ENCODE measurements at places on chromosomes 4 and X. TPM values are rescaled to one million over a fixed set of nuclear protein-coding genes. Genes with fewer than 3 reads are reported as not detected.

MSN gene
- total RNA-seq = 141 TPM

GRCh38 chrX:151515237-151515636 lies 48.2 kb upstream of the PASD1 start:
- no peak overlapping the region for H3K27ac ChIP-seq
- no peaks in the 10 kb centered on the region for H3K27me3 ChIP-seq

DNA sequence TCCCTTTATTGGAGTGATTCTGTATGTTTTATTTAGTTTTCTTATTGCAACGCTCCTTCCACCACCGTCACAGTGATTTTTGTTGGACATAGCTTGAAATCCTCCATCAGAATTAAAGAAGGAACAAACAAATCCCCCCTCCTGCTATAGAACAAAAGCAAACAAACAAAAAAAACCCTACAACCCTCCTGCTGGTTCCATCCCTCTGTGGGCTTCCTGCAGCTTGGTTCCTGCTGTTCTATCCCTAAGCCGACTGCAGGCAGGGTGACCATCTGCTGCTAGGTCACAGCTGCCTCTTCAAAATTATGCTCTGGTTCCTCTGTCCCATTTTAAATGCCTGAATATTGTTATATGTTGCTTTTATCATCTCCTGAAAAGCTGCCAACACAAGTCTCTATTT lies 116.8 kb upstream of the AGA start:
- DNase-seq = peak; percentile 55
- peaks cover 6% of the 10 kb centered on the region for H3K4me1 ChIP-seq
- no peaks in the 10 kb centered on the region for H3K27me3 ChIP-seq
- no peak overlapping the region for H3K27ac ChIP-seq
- no peak overlapping the region for H3K4me3 ChIP-seq

- H3K27ac ChIP-seq = no peak overlapping the region
- no peaks in the 10 kb centered on the region for H3K4me1 ChIP-seq
- H3K4me3 ChIP-seq = peak overlapping the region; percentile 83
- peak; percentile 87 for DNase-seq
Observed at GRCh38 chr4:151409470-151410313, 716 bp downstream of the FHIP1A start.

GRCh38 chr4:155411546-155411945 lies 34.8 kb upstream of the MAP9 start:
- H3K27ac ChIP-seq = no peak overlapping the region
- no peaks in the 10 kb centered on the region for H3K4me1 ChIP-seq
- no peak overlapping the region for H3K4me3 ChIP-seq

DNA sequence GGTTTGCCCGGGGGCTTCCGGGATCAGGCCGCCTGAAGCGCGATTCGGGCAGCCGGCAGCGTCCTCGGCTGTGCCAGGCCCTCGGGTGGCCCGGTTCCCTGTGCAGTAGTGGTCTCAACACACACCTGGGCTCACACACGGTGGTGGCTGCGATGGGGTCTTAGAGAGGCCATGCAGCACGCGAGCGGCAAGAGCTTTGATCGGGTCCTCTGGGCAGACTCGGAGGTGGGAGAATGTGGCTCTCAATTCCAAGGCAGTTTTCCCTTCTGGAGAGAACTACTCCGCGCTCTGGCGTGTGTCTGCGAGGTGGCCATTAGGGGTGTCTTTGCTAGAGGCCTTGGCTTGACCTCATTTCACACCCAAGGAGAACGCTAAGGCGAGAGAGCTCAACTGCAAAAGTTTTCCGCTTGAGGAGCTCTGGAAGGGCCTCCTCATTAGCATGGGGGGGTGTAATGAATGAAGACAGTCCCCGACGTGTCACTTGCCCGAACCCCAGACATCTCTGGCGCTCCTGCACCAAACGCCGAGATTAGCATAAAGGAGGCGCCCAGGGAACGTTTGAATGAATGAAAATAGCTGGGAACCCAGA lies 771 bp upstream of the RBPJ start:
- H3K36me3 ChIP-seq = no peaks in the 10 kb centered on the region
- peak overlapping the region; percentile 98 for H3K27ac ChIP-seq
- peak overlapping the region; percentile 86 for H3K4me3 ChIP-seq
- no peaks in the 10 kb centered on the region for H3K27me3 ChIP-seq
- DNase-seq = no peak

DNA sequence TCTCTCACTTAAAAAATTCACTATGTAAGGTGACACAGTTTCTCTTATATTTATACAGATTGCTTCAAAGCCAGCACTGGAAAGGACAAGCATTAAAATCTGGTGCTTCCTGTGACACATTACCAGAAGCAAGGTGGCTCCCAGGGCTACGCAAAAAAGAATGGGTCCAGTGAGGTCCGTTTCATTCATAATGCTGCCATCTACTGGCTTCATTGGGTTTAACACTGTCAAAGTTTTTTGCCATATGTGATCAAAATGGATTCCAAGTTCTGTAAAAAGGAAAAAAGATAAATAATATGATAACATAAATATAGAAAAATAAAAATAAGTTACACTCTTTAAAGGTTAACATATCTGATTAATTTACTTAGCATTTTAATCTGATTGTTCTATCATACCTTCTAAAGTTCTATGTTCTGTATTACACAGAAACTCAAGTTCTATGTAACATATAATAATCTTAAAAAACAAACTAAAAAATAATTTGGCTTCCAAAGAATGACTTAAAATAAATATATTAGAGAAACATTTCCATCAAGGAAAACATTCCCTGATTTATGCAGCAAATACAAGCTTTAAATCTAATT lies 22.1 kb downstream of the YIPF7 start:
- no peaks in the 10 kb centered on the region for H3K36me3 ChIP-seq
- H3K4me1 ChIP-seq = no peaks in the 10 kb centered on the region
- peaks cover 12% of the 10 kb centered on the region for H3K27me3 ChIP-seq
- DNase-seq = peak; percentile 67
- no peak overlapping the region for H3K27ac ChIP-seq
- H3K4me3 ChIP-seq = no peak overlapping the region

DNA sequence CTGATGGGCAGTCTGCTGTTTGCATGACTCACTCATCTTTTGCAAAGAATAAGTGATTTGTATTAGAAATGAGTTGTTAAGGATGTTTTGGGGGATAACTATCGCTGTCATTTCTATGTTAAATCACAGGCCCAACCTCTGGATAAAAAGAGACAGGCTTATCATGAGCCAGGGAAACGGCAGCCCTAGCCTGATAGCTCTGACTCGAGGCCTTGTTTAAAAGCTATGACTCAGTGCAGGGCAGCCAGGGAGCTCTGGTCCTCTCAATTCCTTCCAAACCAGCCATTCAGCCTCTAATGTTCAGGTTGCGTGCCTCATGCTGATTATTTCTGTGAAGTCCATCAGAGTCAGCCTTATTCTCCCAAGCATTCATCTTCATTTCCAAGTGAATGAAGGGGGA lies 305.9 kb upstream of the HAND2 start:
- DNase-seq = peak; percentile 60
- H3K27ac ChIP-seq = no peak overlapping the region
- no peaks in the 10 kb centered on the region for H3K4me1 ChIP-seq
- H3K27me3 ChIP-seq = no peaks in the 10 kb centered on the region

DNA sequence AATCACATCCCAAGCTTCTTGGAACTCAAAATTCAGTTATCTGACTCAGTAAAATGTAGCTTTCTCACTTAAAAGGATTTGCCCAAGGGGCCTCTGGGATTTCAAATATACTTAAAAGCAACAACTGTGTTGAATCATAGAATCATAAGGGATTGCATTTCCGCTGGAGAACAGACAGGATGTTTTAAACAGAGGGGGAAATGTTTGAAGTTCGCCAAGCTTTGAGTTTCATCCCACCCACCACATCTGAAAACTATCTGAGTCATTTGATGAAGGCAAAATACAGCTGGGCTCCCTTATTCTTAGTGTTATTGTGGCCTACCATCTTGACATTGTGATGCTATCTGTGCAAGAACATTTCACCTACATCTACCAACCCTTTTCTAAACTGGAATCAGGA lies 73.5 kb downstream of the PPP1R2C start:
- no peaks in the 10 kb centered on the region for H3K36me3 ChIP-seq
- no peak overlapping the region for H3K27ac ChIP-seq
- H3K4me1 ChIP-seq = no peaks in the 10 kb centered on the region
- DNase-seq = no peak
- H3K4me3 ChIP-seq = no peak overlapping the region

DNA sequence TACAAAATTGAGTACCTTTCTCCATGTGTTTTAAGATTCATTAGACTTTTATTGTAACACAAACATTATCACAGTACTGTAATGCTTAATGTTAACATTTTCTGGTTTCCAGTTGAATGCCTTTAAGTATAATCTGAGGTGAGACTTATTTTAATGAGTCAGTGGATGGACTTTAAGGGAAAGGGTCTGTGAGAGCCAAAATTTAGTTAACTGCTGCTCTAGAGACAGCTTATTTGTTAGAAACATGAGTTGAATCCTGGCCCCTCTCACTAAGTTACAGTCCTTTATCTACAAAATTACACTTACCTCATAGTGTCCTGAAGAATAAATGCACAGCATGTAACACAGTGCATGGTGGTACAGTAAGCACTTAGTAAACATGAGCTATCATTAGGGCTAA lies 66.0 kb downstream of the PGRMC2 start:
- H3K4me1 ChIP-seq = no peaks in the 10 kb centered on the region
- no peak overlapping the region for H3K27ac ChIP-seq
- no peaks in the 10 kb centered on the region for H3K27me3 ChIP-seq
- H3K36me3 ChIP-seq = peaks cover 6% of the 10 kb centered on the region

DNA sequence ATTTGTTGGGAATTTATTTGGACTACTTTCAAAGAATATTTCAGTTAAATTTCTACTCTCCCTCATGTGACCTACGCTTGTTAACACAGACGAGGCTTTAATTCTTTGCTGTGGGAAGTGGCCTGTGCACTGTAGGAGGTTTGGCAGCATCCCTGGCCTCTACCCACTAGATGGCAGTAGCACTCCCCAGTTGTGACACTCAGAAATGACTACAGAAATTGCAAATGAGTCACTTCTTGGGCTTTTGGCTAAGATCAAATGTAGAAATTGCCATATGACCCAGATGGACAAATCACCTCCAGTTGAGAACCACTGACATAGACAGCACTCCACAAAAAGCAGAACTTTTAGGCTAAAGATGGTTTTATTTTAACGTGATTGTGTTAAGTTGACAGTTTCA lies 22.1 kb downstream of the PIR start:
- no peaks in the 10 kb centered on the region for H3K27me3 ChIP-seq
- H3K4me1 ChIP-seq = no peaks in the 10 kb centered on the region
- peak; percentile 90 for DNase-seq
- no peak overlapping the region for H3K4me3 ChIP-seq
- H3K36me3 ChIP-seq = no peaks in the 10 kb centered on the region

- no peak overlapping the region for H3K27ac ChIP-seq
- DNase-seq = no peak
- H3K27me3 ChIP-seq = no peaks in the 10 kb centered on the region
Observed at GRCh38 chrX:15785176-15785750, 5.0 kb upstream of the ZRSR2 start.

Data from endodermal cell (in vitro differentiated cells).